AG09309 (cell line): ENCODE measurements at places on chromosomes 5 and 9.

DNA sequence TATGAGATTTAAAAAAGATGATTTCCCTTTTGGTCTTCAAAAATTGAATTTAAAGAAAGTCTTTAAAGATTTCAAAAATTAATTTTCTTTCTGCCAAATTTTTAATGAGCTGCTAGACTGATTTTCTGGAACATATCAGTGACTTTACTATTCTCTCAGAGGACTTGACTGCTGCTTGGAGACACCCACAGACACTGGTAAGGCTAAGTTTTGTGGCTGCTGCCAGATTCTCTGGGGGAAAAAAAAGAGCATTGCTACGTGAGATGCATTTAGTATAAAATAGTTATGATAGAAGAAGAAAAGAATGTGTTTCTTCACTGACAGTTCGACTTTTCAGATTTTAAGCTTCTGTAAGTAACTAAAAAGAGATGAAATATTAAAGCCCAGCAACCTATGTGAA, 193.3 kb upstream of the GRIN3A start:
- DNase-seq, result no peak

GRCh38 chr9:118686959-118687358, 682.3 kb downstream of the BRINP1 start:
- no peak for DNase-seq

GRCh38 chr9:116152941-116153764, 438 bp upstream of the PAPPA start:
- no peak for DNase-seq

- DNase-seq, result no peak
Measured at GRCh38 chr5:57302643-57303042, 128.8 kb downstream of the GPBP1 start.

GRCh38 chr9:126327006-126327713, 531 bp downstream of the MVB12B start:
- DNase-seq, result no peak

DNA sequence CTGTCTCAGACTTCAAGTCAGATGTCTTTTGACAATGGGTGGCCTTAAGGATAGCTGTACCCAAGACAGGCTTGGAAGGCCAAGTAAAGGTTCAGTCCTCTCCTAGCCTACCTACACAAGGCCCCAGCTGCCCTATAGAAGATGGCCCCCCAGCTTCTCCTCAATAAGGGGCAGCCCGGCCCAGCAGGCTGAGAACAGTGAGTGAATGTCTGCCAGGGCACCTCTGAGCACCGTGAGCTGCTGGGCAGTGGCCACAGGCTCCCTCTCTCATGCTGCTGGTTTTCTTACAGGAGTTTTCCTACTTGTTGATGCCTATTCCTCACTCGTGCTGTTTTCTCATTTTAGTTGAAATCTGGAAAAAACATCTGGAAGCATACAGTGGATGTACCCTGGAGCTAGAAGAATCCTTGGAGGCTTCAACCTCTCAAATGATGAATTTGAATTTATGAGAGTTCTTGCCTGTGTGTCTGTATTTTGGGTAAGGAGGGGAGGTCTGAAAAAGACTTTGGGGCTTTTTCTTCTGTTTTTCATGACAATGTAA, 40.1 kb downstream of the SECISBP2 start:
- no peak for DNase-seq

GRCh38 chr9:75140261-75140660, 51.9 kb downstream of the OSTF1 start:
- DNase-seq, result no peak

DNA sequence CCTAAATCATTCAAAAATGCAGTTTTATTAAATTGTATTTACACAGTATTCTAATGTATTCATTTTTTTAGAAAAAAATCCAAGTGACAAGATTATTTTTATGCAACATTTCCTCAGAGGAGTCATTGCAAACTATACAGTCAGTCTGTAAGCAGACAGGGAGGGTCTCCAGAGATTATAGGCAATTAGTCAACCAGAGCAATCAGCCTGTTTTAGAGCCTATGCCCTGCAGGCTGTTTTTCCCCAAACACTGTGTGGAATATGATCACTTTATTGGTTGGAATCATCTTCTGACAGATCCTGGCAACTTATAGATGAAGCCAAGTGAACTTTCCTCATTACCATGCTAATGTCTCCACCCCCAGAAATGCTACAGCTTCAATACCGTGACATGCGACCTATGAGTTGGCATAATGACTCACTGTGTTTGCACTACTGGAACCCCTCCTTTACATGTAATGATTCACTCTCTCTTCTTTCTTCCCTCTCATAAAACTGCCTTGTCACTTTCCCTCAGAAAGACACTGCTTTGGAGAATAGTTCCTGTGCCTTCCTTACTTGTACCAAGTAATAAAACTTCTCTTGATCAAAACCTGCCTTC, 577.7 kb upstream of the FTMT start:
- DNase-seq, result peak; percentile 31

DNA sequence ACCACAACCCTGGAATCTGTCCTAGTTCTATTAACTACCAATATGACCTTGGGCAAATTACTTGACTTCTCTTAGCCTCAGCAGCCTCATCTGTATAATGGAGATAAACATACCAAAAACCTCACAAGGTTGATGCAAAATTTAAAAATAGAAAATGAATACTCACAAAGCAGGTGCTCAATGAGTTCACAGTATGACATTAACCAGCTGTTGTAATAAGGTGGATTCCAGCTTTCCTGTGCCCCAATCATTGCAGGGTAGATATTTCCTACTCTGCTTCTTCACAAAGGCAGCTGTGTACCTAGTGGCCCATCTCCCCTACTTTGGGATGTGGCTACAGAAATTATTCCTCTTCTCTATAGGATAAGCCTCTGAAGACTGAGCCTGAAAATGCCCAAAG, 8.8 kb downstream of the HTR4 start:
- DNase-seq, result no peak

- DNase-seq, result no peak
Measured at GRCh38 chr5:61827445-61827975, 478.5 kb upstream of the KIF2A start.

GRCh38 chr5:137304226-137304874, 194.8 kb downstream of the SPOCK1 start:
- DNase-seq, result no peak

- DNase-seq, result no peak
Measured at GRCh38 chr9:122406070-122406890, 35.5 kb downstream of the PTGS1 start.

- DNase-seq, result no peak
Measured at GRCh38 chr9:91239367-91240111, 122.2 kb downstream of the AUH start.

DNA sequence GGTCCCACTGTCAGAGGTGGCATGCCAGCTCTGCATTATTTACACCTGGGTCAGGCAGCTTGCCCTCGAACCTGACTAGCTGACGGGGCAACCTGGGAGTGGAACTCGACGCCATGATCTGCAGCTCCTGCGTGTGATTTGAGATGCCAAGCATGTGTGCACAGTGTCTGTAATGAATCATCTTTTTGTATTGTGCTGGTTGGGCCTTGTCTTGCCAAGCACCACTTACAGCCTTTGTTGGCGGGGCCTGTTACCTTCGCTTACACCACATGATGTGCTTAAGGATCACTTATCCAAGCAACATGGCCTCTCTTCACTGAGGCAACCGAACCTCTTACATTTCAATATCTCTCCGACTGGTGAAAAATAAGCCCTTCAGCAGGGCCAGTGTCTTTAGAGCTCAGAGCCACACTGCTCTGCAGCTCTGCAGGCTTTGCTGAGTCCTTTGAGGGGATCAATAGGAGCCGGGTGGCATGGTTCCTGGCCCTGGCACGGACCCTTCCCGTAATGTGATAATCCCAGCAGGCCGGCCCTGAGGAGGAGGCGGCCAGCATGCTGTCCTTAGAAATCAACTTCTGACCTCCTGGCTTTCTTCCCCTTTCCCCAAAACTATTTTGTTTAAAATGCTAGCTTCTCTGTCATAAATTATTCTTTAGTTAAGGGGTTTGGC, 297.7 kb upstream of the CD180 start:
- no peak for DNase-seq

GRCh38 chr5:38837416-38837815, 8.4 kb upstream of the OSMR start:
- no peak for DNase-seq
